ENCODE measurements at places on chromosomes 2 and 18.

DNA sequence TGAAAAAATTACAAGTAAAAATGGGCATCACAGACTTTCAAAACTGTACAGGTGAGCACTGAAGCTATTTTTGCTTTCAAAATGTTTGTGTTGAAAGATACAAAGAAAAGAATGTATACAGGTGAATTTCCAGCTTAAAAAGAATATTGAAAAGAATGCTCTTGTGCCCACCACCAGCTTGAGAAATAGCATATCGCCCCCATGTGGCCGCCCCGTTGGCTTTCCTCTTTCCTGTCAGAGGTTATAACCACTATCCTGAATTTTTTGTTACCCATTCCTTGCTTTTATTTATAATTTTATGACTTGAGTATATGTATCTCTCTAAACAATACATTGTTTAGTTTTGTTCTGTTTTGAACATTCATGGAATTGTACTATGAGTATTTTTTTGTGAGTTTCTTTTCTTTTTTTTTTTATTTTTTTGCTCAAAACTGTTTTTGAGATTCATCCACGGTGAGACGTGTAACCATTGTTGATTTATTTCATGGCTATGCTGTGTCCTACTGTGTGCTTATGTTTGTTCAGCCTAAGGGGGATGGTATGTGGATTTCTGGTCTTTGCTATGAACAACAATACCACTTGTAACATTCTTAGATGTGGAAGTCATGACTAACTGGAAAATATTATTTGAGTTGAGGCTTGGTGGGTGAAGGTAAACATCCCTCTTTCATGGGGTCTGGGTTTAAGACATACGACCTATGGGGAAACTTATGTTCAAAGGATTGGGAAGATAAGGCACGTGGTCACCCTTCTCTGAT, 11.6 kb downstream of the TRPM8 start:
- no peaks in the 10 kb centered on the region for H3K36me3 ChIP-seq
- H3K4me3 ChIP-seq, result no peak overlapping the region
- no peak overlapping the region for H3K27ac ChIP-seq

GRCh38 chr2:38375696-38376345, 1.3 kb downstream of the ATL2 start:
- DNase-seq, result no peak
- H3K27me3 ChIP-seq, result no peaks in the 10 kb centered on the region
- no peaks in the 10 kb centered on the region for H3K36me3 ChIP-seq

- H3K27me3 ChIP-seq, result no peaks in the 10 kb centered on the region
- peaks cover 3% of the 10 kb centered on the region for H3K4me1 ChIP-seq
- no peak overlapping the region for H3K4me3 ChIP-seq
- peak overlapping the region; percentile 8 for H3K27ac ChIP-seq
These were observed 48.5 kb upstream of the PELI1 start for GRCh38 chr2:64192664-64193105.

- H3K4me3 ChIP-seq, result no peak overlapping the region
- H3K4me1 ChIP-seq, result peaks cover 16% of the 10 kb centered on the region
- H3K36me3 ChIP-seq, result no peaks in the 10 kb centered on the region
- H3K27me3 ChIP-seq, result no peaks in the 10 kb centered on the region
- no peak overlapping the region for H3K27ac ChIP-seq
These were observed 72.4 kb downstream of the ODC1 start for GRCh38 chr2:10375570-10376281.

GRCh38 chr18:57664568-57665165, 43.0 kb upstream of the NARS1 start:
- H3K4me1 ChIP-seq, result peaks cover 12% of the 10 kb centered on the region
- H3K36me3 ChIP-seq, result peaks cover 9% of the 10 kb centered on the region
- no peak for DNase-seq
- no peak overlapping the region for H3K27ac ChIP-seq
- no peak overlapping the region for H3K4me3 ChIP-seq
- H3K27me3 ChIP-seq, result no peaks in the 10 kb centered on the region

DNA sequence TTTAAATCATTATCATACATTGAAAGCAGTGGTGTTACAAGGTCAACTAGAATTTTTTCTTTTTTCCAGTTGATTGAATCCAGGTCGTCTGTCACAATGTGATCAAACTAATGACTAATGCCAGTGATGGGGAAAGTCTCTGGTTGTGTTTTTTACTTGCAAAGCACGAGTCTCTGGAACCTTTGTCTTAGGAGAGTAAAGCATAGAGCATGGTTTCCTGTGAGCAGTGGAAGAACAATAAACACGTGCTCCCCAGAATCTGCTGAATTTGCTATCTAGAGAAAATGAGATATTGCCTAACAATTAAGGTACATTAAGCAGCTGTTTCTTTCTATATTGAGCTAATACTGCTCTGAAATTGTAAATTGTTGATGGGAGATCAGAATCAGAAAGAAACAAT, 1332.4 kb upstream of the TMEFF2 start:
- H3K27me3 ChIP-seq, result no peaks in the 10 kb centered on the region
- no peaks in the 10 kb centered on the region for H3K4me1 ChIP-seq
- DNase-seq, result no peak
- H3K27ac ChIP-seq, result no peak overlapping the region

GRCh38 chr2:109222422-109222821, 93.4 kb downstream of the SH3RF3 start:
- H3K27ac ChIP-seq, result no peak overlapping the region
- no peaks in the 10 kb centered on the region for H3K36me3 ChIP-seq
- peaks cover 14% of the 10 kb centered on the region for H3K4me1 ChIP-seq
- no peak overlapping the region for H3K4me3 ChIP-seq

DNA sequence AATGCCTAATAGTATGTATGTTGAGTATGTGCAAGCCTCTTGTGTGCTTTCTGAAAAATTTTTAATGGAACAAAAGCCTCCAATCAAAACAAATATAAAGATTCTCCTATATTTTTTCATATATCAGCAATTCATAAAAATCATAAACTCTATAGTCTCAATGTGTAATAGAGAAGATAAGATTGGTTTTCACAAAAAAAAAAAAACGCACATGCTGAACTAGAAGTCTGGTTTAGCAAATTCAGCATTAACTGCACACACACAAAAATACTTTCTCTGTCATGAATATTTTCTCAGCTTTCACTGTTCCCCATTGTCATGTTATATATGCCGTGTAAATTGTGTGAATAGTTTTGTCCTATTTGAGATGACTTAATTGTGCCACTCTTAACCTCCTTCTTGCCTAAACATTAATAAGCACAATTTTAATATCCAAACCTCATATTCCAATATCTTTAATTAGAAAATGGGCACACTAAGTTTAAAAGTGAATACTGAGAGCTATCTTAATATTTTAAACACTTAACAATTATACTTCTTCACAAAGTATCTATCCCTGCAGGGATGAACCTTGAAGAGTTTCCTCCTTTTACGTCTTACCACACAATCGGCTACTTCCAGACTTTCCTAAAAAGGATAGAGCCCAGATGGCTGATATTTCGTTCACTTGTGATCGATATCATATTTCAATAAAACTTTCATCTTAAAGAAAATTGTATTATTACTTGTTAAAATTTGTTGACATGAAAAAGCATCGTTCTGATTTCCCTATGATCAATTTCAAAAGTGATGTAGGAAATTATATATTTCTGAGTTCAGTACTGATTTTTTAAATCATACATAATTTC, 242.7 kb downstream of the TCF4 start:
- H3K4me1 ChIP-seq, result peaks cover 5% of the 10 kb centered on the region
- DNase-seq, result no peak
- no peaks in the 10 kb centered on the region for H3K27me3 ChIP-seq
- no peaks in the 10 kb centered on the region for H3K36me3 ChIP-seq
- H3K27ac ChIP-seq, result no peak overlapping the region

- no peaks in the 10 kb centered on the region for H3K36me3 ChIP-seq
- peaks cover 14% of the 10 kb centered on the region for H3K4me1 ChIP-seq
- H3K27ac ChIP-seq, result no peak overlapping the region
- H3K27me3 ChIP-seq, result no peaks in the 10 kb centered on the region
- no peak overlapping the region for H3K4me3 ChIP-seq
These were observed 12.9 kb upstream of the NFATC1 start for GRCh38 chr18:79382681-79383387.

DNA sequence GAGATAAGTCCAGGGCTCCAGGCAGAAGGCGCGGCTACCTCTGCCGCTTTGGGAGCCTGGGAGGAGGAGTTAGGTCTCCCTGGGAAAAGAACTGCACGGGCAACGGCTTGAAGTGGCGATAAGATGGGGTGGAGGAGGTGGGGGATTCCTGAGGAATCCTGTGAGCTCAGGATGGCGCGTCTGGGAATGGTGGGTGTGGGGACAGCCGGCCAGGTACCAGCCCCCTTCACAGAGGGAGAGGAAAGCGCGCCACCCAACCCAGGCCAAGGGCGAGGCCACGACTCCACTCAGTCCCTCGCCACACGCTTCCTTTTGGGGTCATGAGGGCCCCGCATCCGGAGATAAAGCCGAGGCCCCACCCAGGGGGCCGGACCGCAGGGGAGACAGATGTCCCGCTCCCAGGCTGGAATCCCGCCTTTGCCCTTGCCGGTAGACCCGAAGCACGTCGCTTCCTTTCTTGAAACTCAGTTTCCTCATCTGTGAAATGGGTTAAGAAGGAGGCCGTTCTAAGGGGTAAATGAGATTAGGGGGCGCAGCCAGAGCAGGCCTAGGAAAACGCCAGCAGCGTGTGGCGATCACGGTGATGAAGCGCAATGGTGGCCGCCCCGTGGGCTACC, 1.7 kb upstream of the CTDSP1 start:
- H3K27me3 ChIP-seq, result no peaks in the 10 kb centered on the region
- H3K27ac ChIP-seq, result peak overlapping the region; percentile 100
- H3K4me1 ChIP-seq, result peaks cover 60% of the 10 kb centered on the region
- peaks cover 19% of the 10 kb centered on the region for H3K36me3 ChIP-seq
- H3K4me3 ChIP-seq, result peak overlapping the region; percentile 92

- no peaks in the 10 kb centered on the region for H3K27me3 ChIP-seq
- no peak overlapping the region for H3K27ac ChIP-seq
- H3K4me3 ChIP-seq, result no peak overlapping the region
- no peak for DNase-seq
- no peaks in the 10 kb centered on the region for H3K36me3 ChIP-seq
These were observed 60.5 kb downstream of the RIT2 start for GRCh38 chr18:43054815-43055519.

GRCh38 chr18:79485788-79486355, 90.1 kb downstream of the NFATC1 start:
- H3K36me3 ChIP-seq, result peaks cover 24% of the 10 kb centered on the region
- peaks cover 18% of the 10 kb centered on the region for H3K4me1 ChIP-seq
- no peak overlapping the region for H3K27ac ChIP-seq
- H3K27me3 ChIP-seq, result no peaks in the 10 kb centered on the region
- no peak for DNase-seq
- H3K4me3 ChIP-seq, result no peak overlapping the region

- no peak for DNase-seq
- no peaks in the 10 kb centered on the region for H3K4me1 ChIP-seq
These were observed 250.2 kb downstream of the LPIN1 start for GRCh38 chr2:11996618-11997017.

GRCh38 chr2:72956936-72957335, 39.6 kb downstream of the EMX1 start:
- DNase-seq, result no peak
- no peak overlapping the region for H3K27ac ChIP-seq
- H3K27me3 ChIP-seq, result no peaks in the 10 kb centered on the region
- no peaks in the 10 kb centered on the region for H3K4me1 ChIP-seq
- no peak overlapping the region for H3K4me3 ChIP-seq
